Spinal cord (tissue), 10 donors: ENCODE measurements at places on chromosomes 4 and X. TPM values are rescaled to one million over a fixed set of nuclear protein-coding genes. Genes with fewer than 3 reads are reported as not detected.

DNA sequence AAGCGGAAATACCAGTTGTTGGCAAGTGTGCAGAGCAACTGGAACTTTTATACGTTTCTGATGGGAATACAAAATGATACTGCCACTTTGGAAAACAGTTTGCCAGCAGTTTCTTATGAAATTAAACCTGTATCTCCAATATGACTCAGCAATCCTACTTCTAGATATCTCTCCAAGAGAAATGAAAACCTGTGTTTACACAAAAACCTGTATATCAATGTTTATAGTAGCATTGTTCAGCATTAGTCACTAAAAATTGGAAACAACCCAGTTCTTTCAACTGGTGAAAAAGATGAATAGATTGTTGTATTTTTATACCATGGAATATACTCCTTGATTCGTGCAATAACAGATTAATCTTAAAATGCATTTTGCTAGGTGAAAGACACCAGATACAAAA lies 26.8 kb downstream of the ATP7A start:
- no peaks in the 10 kb centered on the region for H3K4me1 ChIP-seq
- no peak overlapping the region for H3K27ac ChIP-seq
- H3K36me3 ChIP-seq, result peaks cover 2% of the 10 kb centered on the region
- no peaks in the 10 kb centered on the region for H3K27me3 ChIP-seq

DNA sequence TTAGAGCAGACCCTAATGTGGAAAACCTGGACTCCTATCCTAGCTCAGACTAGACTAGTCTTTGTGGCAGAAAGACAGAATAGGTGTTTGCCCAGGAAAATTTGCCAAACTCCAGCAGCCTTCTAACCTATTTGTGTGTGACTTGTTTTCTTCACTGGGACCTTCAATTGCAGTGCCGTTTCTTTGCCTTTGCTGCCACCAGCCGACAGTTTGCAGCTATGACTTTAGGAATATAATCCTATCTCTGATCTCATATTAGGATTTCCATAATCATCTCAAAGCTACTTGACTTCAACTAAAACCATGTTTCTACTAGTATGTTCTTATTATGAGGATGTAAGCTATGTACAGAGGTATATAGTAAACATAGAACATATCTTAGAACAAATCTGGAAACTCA lies 60.2 kb upstream of the PGAM4 start:
- no peak overlapping the region for H3K4me3 ChIP-seq
- H3K27ac ChIP-seq, result no peak overlapping the region
- no peaks in the 10 kb centered on the region for H3K36me3 ChIP-seq
- no peak for DNase-seq
- no peaks in the 10 kb centered on the region for H3K4me1 ChIP-seq

DNA sequence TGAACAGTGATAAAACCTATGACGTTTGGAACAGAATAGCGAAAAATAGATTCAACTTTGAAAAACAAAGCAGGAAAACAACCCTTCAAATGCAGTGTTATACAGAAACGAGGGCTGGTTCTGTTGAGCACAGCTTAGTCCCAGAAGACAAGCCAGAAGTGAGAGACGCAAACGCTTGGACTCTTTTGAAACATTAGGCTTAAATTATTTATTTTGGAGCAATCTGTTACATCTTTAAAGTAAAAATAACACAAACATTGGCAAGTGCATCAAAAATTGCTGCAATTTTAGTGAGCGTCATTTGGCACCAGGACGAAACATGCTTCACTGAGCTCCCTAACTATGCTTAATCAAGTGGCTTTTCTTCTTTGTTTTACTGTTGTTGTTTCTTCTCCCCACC lies 63.5 kb downstream of the ENPP6 start:
- no peak for DNase-seq
- H3K27me3 ChIP-seq, result no peaks in the 10 kb centered on the region
- H3K4me1 ChIP-seq, result no peaks in the 10 kb centered on the region
- peaks cover 3% of the 10 kb centered on the region for H3K36me3 ChIP-seq

DNA sequence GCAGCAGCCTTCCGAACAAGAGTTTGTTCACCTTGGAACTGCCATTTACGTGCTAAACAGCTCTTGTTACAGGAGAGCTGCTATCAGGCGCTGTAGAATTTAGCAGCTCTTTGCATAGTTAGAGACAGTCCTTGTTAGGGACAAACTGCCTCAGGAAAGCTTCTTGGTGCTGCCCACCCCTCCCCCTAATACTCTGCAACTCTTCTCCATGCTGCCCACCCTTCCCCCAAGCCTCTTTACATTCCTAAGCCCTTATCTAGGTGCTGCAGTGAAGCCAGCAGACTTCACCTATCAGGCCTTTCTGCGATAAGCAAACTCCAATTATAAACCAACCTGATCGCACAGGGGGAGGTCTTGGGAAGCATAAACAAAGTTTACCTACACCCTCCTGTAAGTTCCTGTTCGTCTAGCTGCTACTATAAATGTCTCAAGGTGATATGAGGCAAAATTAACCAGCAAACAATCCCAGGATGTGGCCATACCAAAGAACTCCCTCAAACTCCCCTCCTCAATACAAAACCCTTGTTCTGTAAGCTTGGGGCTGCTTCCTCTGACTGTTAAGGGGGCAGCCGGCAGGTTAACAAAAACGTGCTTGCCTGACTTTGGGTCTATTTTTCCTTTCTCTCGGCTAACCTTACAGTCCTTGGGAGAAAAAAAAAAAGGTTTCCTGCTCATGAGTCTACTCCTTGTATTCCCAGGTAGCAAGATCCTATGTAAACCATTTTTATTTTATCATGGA lies 74.0 kb upstream of the GC start:
- no peaks in the 10 kb centered on the region for H3K27me3 ChIP-seq
- H3K27ac ChIP-seq, result no peak overlapping the region
- no peak overlapping the region for H3K4me3 ChIP-seq

DNA sequence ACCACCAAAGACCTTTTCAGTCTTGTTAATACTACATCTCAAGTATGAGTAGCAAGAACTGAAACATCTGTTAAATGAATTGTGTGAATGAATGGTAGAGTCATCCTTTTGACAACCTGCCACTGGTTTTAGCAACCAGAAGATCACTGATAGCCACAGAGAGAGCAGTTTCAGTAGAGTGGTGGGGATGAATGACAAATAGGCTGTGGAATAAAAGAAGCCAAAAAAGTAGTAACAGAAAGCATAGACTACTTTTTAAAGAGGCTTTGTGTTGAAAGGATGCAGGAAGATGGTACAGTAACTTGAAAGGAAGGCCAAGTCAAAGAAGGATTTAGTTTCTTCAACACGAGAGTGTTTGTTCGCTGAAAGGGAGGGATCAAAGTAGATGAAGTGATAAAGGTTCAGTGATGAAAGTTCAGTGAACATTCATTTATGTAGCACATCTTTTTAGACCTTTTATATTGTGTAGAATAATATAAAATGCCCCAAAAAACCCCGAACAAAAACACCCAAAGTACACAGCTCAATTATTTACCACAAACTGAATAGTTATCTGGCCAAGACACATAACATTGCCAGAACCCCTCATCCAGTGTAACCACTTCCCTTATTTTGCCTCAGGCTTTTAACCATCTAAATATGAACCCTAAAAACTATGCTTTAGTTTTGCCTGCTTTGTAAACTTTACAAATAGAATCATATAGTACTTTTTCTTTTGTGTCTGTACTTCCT lies 40.1 kb upstream of the EIF1AX start:
- no peak overlapping the region for H3K27ac ChIP-seq
- no peaks in the 10 kb centered on the region for H3K36me3 ChIP-seq
- H3K27me3 ChIP-seq, result peaks cover 12% of the 10 kb centered on the region
- DNase-seq, result no peak
- no peak overlapping the region for H3K4me3 ChIP-seq
- H3K4me1 ChIP-seq, result no peaks in the 10 kb centered on the region

DNA sequence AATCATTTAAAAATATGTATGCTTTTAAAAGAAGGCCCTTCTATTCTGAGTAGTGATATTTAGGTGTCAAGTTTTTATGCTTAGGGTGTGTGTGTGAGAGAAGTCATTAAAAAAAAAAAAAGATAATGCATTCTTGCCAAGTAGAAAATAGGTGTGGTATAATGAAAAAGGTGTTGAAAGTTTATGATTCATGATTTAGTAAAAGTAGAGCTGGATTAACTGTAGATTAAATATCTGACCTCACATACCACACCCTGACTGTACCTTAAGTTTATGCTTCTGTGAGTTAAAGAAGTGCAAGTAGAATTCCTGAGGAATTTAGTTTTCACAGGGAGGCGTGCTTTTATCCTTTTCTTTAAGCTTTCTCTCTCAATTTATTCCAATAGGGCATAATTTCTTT lies 71.1 kb downstream of the BMPR1B start:
- H3K27ac ChIP-seq, result no peak overlapping the region
- no peak for DNase-seq
- H3K4me3 ChIP-seq, result no peak overlapping the region
- no peaks in the 10 kb centered on the region for H3K27me3 ChIP-seq
- no peaks in the 10 kb centered on the region for H3K36me3 ChIP-seq

DNA sequence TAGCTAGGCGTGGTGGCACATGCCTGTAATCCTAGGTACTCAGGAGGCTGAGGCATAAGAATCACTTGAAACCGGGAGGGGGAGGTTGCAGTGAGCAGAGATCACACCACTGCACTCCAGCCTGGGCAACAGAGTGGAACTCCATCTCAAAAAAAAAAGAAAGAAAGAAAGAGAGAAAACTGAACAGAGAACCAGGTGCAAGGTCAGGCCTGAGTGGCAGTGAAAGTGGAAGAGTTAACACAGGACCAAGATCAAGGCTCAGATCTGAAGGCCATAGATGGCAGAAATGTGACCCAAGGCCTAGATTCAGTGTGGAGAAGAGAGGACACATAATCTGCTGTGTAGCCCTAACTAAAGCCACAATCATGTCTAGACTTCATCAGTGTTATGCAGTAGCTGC lies 4.9 kb upstream of the ZNF630 start:
- no peak overlapping the region for H3K27ac ChIP-seq
- H3K27me3 ChIP-seq, result no peaks in the 10 kb centered on the region
- no peak overlapping the region for H3K4me3 ChIP-seq
- peaks cover 3% of the 10 kb centered on the region for H3K4me1 ChIP-seq
- no peaks in the 10 kb centered on the region for H3K36me3 ChIP-seq

- DNase-seq, result no peak
- H3K27me3 ChIP-seq, result no peaks in the 10 kb centered on the region
- H3K4me1 ChIP-seq, result no peaks in the 10 kb centered on the region
- no peak overlapping the region for H3K4me3 ChIP-seq
- H3K36me3 ChIP-seq, result no peaks in the 10 kb centered on the region
- no peak overlapping the region for H3K27ac ChIP-seq
These were observed 109.8 kb upstream of the PCDH7 start for GRCh38 chr4:30610361-30610760.

DNA sequence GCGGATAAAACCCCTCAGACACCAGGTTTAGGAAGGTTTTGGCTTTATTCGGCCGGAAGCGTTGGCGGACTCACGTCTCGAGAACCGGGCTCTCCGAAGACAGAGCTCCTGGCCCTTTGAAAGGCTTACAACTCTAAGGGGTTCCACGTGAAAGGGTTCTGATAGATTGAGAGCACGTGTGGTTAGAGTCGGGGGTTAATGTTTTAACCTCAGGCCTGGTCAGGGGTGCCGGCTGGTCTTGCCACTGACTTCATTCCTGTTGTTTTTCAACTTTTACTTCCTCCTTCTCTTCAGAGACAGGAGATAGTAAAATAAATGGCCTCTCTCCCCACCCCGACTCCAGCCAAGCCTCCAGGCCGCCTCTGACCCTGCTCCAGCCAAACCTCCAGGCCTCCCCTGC lies 4.7 kb upstream of the ASMT start:
- DNase-seq, result no peak
- H3K4me1 ChIP-seq, result no peaks in the 10 kb centered on the region
- H3K27ac ChIP-seq, result no peak overlapping the region
- H3K27me3 ChIP-seq, result no peaks in the 10 kb centered on the region
- peaks cover 14% of the 10 kb centered on the region for H3K36me3 ChIP-seq

DNA sequence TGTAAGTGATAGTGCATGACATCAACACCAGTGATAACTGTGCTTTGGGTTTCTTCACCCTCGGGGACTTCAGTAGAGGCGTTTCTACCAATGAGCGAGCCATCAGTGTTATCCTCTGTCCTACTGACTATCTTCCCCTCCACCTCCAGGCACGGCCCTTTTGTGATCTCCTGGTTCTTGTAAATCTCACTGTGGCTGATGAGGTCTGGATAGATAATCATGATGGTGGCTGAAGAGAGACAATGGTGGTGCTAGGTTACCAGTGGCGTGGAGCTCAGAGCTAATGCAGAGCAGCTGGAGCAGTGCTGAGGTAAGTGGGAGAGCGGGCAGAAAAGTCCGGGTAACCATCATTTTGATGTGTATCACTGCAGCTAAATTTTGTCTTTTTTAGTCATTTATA lies 816.6 kb downstream of the GLUD2 start:
- no peaks in the 10 kb centered on the region for H3K4me1 ChIP-seq
- H3K27ac ChIP-seq, result no peak overlapping the region
- H3K4me3 ChIP-seq, result no peak overlapping the region
- no peaks in the 10 kb centered on the region for H3K36me3 ChIP-seq
- no peak for DNase-seq

- H3K4me1 ChIP-seq, result no peaks in the 10 kb centered on the region
- no peaks in the 10 kb centered on the region for H3K36me3 ChIP-seq
- no peaks in the 10 kb centered on the region for H3K27me3 ChIP-seq
- no peak overlapping the region for H3K4me3 ChIP-seq
- no peak for DNase-seq
- no peak overlapping the region for H3K27ac ChIP-seq
These were observed 66.0 kb upstream of the STOX2 start for GRCh38 chr4:183838987-183839712.

- H3K36me3 ChIP-seq, result peaks cover 19% of the 10 kb centered on the region
- DNase-seq, result no peak
- H3K4me1 ChIP-seq, result peaks cover 51% of the 10 kb centered on the region
- H3K4me3 ChIP-seq, result no peak overlapping the region
- peaks cover 40% of the 10 kb centered on the region for H3K27me3 ChIP-seq
These were observed 40.4 kb downstream of the CPLX1 start for GRCh38 chr4:785332-786073.

GRCh38 chrX:138946926-138947325 lies 235.4 kb upstream of the FGF13 start:
- no peak for DNase-seq
- H3K27ac ChIP-seq, result no peak overlapping the region
- no peak overlapping the region for H3K4me3 ChIP-seq
- H3K27me3 ChIP-seq, result no peaks in the 10 kb centered on the region
- no peaks in the 10 kb centered on the region for H3K36me3 ChIP-seq

DNA sequence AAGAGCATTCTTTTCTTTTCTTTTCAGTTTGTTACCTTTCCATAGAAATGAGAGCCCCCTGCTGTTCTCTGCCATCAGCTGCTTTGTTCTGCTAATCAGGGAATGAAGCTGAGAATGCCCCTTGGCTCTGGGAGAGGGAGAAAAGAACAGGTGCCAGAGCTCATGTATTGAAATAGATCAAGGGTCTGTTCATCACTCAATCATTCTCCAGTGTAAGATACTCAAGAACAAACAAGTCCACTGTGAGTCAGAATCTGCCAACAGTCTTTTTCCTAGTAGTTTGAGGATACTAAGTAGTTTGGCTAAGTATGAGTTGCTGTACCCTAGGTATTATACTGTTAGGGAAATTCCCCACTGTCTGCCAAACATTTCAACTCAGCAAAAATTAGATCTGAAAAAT lies 144.3 kb downstream of the RTL3 start:
- no peaks in the 10 kb centered on the region for H3K36me3 ChIP-seq
- H3K27me3 ChIP-seq, result no peaks in the 10 kb centered on the region
- H3K27ac ChIP-seq, result no peak overlapping the region
- no peaks in the 10 kb centered on the region for H3K4me1 ChIP-seq
- no peak for DNase-seq

GRCh38 chr4:37779896-37780295 lies 46.6 kb upstream of the PGM2 start:
- no peak for DNase-seq
- H3K4me1 ChIP-seq, result no peaks in the 10 kb centered on the region
- no peak overlapping the region for H3K4me3 ChIP-seq
- no peaks in the 10 kb centered on the region for H3K27me3 ChIP-seq
- H3K36me3 ChIP-seq, result no peaks in the 10 kb centered on the region

The H2BW2 gene
- total RNA-seq, result not detected

The SPP1 gene
- 532 TPM for total RNA-seq
